ENCODE measurements at places on chromosomes 5 and 9. TPM values are rescaled to one million over a fixed set of nuclear protein-coding genes. Genes with fewer than 3 reads are reported as not detected.
A peak's percentile ranks its signal among the peaks of the same experiment; 100 is the strongest.

- no peak for DNase-seq
These were observed 274.4 kb downstream of the KCNN2 start for GRCh38 chr5:114636271-114636670.

DNA sequence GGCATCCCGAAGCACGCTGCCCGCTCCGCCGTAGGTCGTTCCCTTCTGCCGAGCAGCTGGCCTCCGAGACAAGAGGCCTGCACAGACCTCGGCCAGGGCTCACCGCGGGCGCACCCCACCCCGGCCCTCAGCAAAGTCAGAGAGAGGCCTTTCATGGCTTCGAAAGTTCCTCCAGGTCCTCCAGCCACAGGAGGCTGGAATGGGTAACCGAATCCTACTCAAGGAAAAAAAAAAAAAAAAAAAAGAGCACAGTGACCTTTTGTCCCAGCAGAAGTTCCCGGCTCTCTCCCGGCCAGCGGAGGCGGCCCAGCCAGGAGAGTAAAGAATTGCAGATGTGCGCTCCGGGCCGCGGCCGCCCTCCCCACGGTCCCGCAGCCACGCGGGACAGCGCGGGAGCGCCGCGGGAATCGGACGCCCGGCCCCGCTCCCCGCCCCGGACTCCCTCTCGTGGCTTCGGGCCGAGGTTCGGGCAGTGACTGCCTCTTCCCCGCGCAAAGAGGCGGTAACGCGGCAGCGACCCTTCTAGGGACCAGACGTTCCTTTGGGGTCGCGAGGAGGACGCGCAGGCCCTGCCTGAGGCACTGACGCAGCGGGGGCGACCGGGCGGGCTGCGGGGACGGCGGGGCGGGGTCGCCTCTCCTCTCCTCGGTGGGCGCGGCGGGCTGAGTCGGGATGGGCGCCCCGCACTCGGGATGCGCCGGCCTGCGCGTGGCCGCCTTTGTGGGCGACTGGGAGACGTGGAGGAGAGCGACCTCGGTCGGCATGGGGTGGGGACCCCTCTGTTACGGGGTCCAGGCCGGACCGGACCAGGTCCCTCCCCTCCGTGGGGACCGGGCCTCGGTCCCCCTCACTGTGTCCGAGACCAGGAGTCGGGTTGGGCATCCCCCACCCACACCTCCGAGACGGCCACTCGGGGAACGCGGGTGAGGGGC lies 754 bp downstream of the GFPT2 start:
- no peak for DNase-seq

DNA sequence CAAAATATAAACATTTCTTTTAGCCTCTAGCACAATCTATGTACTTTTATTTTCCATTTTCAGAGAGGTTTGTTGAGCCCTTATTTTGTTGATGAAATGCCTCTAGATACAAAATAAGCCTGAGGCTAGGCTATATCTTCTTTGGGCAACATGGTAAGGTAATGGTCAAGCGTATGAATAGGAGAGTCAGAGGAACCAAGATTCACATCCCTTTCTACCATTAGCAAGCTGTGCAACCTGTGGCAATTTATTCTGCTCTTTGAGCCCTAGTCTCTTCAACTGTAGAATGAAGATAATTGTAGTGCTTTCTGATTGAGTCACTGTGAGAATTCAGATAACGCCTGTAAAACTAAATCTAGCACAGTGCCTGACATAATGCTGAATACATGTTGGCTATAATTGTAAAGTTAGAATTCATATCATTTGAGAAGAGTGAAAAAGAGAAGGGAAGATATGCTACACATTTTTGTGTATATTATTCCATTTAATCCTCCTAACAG lies 412.5 kb downstream of the CCDC171 start:
- DNase-seq: no peak

DNA sequence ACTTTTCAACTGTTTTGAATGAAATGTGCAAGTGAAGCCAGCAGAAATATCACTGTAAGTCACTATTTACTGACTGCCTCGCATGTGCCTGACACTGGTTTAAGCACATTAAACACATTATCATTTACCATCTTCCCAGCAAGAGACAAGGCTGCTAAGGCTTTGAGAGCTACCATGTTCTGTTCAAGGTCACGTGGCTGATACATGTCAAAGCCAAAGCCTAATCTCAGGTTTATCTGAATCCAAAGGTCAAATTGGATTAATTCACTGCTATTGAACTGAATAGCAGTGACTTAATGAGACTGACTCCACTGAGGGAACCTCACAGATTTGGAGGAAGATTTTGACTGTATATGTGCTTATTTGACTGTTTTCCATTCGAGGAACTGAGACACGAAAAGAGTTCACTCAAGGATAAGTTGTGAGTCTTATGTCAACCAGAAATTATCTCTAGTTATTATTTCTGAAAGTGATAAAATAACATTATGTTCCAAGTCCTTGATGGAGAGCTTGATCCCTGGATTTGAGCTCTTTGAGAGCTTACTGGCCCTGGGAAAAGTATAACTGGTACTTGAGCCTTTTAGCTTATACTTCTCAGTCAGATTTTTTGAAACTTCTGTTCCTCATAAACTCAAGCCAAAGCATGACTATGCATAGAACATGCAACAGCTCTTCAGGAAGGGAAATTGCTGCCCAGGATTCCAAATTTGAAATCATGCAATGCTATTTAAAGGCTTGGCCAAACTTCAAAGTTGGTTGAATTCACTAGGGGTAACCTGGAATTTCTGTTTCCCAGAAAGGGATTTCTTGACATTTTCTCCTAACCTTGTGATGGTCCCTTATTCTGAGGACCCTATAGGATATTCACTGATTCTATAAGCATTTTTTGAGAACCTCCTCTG lies 23.4 kb upstream of the ARHGAP26 start:
- DNase-seq: no peak

DNA sequence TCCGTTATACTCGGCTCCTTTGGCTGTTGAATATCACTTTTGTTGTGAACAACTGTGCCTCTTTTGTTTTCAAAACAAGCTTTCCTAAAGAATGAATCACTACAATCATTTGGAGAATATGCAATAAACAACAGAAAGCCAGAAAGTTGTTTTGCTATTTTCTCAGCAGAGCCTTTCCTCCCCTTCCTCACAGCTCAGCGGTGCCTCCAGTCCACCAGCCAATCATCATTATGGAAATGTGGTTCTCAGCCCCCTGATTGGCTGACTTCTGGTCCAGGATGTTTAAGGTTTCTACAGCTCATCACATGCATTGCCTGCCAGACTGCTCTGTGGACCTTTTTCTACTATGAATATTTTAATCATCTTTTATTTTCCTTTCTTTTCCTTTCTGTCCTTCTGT lies 9.1 kb upstream of the ZNF608 start:
- peak; percentile 60 for DNase-seq

GRCh38 chr9:27633764-27634163 lies 60.5 kb upstream of the C9orf72 start:
- no peak for DNase-seq

DNA sequence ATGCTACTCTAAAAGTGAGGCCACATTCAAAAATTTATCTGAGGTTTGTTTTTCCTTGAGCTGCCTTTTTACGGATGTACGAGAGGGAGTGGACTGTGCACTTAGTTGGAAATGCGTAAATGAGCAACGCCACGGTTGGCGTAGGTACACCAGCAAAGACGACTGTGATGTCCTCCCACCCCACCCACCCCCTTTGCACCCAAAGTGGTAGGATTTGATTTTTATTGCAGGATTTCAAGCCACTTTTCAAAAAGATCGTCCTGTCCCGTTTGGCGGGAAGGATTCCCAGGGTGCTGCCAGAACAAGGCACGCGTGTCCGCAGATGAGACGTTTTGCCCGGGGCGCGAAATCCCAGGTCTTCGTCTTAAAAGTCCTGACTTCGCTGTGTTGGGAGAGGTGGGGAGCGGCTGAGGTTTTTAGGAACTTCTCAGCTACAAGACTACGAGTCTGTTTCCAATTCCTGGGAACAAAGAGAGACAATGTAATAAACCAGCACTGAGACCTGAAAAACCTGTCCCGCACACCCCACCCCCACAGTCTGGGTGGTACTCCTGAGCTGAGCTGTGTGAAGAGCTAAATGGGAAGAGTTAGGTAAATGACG lies 1.0 kb upstream of the TLE1 start:
- peak; percentile 54 for DNase-seq

- peak; percentile 19 for DNase-seq
These were observed 101.2 kb upstream of the GDNF start for GRCh38 chr5:37940931-37941623.

DNA sequence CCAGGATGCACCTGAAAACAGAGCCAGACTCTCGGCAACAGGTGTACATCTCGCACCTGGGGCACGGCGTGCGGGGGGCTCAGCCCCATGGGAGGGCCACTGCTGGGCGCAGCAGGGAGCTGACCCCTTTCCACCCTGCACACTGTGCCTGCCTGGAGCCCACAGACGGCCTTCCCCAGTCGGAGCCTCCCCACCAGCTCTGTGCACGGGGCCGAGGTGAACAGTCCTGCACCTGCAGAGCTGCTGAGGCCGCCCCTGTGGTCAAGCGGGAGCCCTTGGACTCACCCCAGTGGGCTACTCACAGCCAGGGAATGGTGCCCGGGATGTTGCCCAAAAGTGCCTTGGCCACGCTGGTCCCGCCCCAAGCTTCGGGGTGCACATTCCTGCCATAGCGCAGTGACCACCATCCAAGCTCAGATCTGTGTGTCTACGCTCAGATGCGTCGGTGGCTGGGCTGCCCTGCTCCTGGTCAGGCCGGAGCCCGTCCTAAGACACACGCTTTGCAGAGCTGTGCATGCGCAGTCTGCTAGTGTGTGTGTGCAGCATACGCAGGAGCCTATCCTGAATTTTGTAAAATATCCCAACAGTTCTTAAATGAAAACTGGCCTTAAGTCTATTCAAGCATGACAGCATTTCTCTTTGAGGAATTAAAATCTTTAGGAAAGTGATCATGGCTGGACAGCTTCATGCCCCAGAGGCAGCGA lies 8.4 kb upstream of the EXOC3 start:
- no peak for DNase-seq

- DNase-seq: no peak
These were observed 83.0 kb upstream of the EPB41L4B start for GRCh38 chr9:109403766-109404320.

DNA sequence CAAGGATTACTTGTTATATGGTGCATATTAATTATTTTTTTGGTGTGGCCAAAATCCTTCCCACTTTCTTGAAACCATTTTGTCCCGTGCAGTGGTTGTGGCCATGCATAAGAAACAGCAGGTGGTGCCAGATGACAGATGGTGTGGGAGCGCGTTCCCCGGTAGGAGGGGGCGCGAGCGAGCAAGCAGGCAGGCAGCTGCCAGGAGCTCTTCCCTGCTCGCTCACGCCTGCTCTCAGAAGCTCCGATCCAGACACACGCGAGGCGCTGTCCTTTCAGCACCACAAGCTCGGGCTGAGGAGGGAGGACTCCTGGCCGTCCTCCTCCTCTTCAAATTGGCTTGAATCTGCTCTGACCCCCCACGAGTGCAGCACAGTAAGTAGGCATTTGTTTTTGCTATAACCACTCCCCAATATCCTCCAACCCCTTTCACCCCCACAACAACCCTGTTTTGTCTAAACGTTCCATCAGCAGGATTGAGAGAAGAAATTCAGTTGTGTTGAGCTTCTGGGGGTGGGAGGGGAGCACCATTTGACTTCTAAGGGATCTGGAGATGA lies at the start of gene NSG2:
TSS of gene NSG2 (plus strand) at position 237 of the 556 bp plus-strand sequence. CDS start 1,050 bp downstream, outside the sequence.
- peak; percentile 96 for DNase-seq

Gene GABRA1
- total RNA-seq: not detected

Gene ACTBL2
- total RNA-seq: not detected

Gene HACD4
- total RNA-seq: not detected

Gene PCDHB14
- total RNA-seq: 0.55 TPM

Gene MYORG
- 0.80 TPM for total RNA-seq

Gene SH3RF2
- 14.6 TPM for total RNA-seq

Gene MYMK
- not detected for total RNA-seq

All from G401 (cell line).